ENCODE measurements at places on chromosomes 13 and 19.

GRCh38 chr13:112849500-112849899 is 119.5 kb upstream of the MCF2L start:
- no peak for DNase-seq

DNA sequence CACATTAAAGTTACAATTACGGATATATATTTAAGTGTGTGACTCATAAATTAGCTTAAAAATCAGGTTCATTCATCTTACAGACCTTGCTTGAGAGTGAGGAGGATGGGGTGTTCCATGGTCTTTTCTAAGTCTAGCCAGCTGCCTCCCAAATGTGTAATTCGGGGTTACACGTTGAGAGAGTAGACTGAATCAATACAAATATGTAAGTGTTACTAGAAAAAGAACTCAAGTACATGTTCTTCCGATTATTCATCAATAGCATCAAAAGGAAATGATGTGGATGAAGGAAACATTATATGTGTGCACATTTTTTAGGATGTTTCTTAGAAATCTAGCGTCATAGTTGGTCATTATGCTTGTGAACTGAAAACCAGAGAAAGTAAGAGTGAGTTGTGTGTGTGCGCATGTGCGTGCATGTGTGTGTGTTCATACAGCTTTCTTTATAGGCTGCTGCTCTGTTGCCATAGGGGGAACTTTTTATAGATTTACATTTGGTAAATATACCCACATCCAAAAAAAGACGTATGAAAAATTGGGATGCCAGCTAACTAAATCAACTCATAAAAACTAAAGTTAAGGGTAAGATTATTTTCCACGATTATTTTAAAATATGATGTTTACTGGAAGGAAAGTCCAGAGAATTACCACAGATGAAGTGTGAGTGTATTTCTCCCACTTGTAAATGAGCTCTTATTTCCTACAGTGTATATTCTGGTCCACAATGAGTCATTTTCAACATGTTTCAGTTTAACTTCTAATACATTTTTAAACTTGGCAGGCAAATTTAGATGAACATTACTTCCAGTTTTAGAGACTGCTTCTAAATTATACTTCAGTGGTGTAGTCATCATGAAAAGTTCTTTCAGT is 82.4 kb downstream of the PIBF1 start:
- DNase-seq, result no peak

- DNase-seq, result no peak
Measured at GRCh38 chr13:78306519-78307206, 296.7 kb downstream of the POU4F1 start.

DNA sequence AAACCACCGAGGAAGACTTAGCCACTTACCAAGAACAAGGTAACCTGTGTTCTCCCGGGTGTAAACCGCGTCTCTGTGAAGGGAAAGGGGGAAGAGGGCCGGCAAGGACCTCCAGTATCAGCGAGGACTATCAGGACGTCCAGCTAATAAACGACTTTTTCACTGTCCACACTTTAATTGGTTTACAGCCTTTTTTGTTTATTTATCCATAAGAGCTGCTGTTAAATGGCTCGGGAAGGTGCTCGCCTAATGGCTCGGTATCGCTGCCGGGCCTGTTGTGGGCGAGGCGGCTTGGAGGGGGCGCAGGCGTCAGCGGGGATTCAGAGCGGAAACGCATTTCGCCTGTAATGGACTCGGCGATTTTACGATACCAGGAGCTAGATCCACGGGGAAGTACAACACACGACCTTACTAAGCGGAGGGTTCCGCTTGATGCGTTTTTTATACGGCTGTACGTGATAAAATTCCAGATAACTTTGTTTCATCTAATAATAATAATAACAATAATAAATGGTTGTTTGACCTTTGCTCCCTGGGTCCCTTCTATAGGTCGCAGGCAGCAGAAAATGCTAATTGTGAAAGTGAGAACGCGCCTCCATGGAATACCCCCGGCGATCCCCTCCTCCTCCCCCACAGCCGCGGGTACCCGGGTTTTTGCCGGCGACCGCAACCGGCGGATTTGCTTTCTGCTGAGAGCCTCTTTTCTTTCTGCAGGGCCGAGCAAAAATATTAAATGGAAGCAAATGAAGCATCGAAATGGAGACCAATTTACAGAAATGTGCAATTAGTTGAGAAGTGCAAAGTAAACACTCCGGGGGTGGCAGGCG is 2.5 kb upstream of the PDX1 start:
- no peak for DNase-seq

All from activated CD4-positive, alpha-beta T cell treated with anti-CD3 and anti-CD28 coated beads for 24 hours (primary cell).